Left hindlimb (tissue), 1 donor: ENCODE measurements at places on chromosomes 6 and 20.

DNA sequence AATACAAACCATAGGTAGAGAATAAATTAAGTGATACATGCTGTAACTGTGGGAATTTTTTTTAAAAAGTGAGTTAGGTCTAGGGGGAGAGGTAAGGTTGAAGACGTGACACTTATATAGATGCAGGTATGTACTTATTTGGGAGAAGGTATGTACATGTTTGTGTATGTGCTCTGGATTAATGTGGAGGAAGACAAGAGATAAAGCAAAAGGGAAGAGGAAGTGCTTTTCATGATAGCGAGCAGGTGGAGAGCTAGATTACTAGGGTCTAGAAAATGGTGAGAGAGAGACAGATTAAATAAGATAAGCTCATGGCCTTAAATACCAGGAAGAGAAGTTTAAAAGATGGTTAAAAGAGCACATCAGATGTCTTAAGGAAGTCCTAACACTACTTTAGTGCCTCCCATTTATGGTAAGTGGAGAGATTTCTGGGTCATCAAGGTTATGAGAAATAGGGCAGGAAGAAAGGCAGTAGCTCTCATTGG is 92.5 kb downstream of the MAN1A1 start:
- DNase-seq, result no peak

DNA sequence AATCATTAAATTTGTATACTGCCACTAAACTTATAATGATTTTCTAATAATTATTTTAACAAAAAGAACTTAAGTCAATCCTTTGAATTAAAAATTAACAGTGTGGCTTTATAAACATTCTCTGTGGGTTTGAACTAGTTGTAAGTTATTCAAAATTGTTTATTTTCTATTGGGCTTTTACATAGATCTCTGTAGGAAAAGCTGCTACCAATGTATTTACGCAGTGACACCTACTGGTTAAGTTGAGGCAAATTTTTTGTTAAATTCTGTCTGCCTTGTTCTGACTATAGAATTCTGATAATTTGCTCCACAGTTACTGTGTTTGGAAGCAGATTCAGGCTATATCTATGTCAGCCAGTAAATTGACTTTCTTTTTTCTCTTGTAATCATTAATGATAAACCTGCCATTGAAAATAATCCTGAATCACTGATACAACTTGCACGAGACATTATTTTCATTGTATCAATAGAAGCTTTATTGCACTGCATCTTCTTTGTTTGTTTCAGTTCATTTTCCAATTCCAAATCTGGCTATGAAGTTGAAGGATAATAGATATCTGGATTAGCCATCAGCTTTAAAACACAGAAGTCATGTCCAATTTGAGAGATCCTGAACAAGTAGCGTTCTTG is 66.0 kb upstream of the UTRN start:
- no peak for DNase-seq

DNA sequence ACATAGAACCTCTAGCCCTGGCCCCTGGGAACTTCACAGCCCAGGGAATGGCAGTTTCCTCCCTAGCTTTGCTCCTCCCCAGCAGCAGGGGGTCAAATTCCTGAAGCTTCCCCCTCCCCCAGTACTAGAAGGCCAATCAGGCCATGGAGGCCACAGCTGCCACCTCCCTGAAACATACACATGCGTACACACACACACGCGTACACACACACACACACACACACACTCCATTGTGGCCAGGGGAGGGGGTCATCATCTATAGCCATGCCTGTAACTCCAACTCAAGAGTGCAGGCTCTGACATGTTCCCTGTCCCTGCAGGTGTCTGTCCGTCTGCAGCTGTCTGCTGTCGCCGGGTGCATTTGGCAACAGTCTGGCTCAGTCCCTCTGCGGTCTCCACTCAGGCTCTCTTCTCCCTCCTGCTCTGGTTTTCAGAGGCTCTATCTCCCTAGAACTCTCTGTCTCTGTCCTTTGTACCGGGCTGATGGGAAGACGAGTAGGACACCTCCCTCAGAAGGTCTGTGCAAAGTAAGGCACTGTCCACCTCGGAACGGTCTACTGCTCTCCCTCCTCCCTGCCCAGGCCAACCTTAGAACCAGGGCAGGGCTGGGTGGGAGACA is 1.4 kb downstream of the LRFN2 start:
- no peak for DNase-seq

- no peak for DNase-seq
Measured at GRCh38 chr6:129368970-129369369, 341.0 kb downstream of the ARHGAP18 start.

DNA sequence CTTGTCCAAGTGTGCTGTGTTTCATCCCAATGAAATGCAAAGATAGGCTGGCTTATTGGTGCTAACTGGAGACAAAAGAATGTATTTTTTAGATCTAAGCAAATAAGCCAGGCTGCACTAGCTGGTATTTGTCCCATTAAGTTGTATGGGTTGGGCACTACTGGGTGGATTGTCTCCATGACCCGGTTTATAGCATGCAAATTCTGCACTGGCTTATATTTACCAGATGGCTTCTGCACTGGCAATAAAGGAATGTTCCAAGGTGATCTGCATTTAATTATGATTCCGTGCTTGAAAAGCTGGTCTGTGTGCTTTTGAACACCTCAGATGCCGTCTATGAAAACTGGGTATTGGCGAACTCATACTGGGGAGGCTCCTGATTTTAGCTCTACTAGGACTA is 61.4 kb upstream of the MOCS1 start:
- DNase-seq, result no peak

DNA sequence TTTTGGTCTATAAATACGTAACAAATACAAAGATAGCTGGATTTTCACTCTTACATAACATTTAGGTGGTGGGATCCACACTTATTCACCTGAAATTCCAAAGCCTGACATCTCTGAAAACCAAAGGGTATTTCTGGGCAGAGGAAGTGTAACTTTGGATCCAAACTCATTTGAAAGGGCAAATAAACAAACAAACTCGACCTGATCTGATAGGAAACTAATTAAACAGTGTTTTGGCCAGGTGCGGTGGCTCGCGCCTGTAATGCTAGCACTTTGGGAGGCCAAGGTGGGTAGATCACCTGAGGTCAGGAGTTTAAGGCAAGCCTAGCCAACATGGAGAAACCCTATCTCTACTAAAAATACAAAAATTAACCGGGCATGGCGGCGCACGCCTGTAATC is 128.9 kb downstream of the ZMYND8 start:
- no peak for DNase-seq

- no peak for DNase-seq
Measured at GRCh38 chr6:140541288-140541687, 1166.8 kb upstream of the CITED2 start.

DNA sequence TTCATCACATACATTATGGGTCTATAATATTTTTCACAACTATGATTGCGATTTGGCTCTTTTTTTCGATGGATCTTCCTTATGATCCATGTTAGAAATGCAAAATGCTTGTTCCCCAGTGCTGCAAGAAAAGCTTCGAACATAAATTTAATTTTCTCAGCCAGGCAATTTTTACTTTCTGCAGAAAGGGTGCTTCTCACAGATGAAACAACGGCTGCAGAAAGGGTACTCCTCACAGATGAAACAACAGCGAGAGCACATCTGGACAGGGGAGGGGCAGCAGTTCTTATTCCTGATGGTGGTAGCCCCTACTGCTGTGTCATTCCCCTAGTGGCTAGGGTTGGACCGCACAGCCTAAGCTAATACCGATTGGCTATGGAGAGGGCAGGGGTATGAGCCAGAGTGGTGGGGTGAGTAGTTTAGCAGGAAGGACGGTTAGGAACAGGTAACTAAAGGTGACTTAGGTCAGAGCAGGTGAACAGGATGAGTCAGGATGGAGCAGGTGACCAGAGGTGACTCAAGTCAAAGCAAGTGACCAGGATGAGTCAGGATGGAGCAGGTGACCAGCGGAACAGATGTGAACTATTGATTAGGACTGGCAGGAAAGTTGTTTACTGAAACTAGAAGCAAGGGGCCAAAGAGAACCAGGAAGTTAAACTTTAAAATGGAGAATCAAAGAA is 13.4 kb upstream of the TREML4 start:
- no peak for DNase-seq
